Left lung (tissue), 14 donors: ENCODE measurements at places on chromosomes 4 and X. TPM values are rescaled to one million over a fixed set of nuclear protein-coding genes. Genes with fewer than 3 reads are reported as not detected.

The ZAR1 gene
- not detected for polyA plus RNA-seq

The SMIM10 gene
- 8.2 TPM for polyA plus RNA-seq

DNA sequence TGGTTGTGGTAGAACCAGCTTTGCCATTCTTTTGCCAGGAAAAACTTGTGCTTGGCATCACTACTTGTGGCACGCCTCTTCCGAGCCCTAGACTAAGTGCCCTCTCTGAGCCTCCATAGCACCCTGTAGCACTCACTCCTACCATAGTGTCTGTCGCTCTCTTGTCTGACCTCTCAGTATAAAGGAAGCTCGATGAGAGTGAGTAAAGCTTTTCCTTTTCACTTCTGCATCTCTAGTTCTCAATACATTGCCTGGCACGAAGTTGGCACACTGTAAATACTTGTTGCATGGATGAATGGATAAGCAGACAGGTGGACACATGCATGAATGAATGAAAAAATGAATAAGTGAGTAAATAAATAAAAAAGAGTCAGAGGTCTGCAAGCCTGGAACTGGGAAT, 48.3 kb downstream of the TLR10 start:
- no peak for DNase-seq
- H3K27ac ChIP-seq = no peak overlapping the region
- H3K27me3 ChIP-seq = no peaks in the 10 kb centered on the region
- no peaks in the 10 kb centered on the region for H3K36me3 ChIP-seq
- peaks cover 9% of the 10 kb centered on the region for H3K4me1 ChIP-seq
- H3K4me3 ChIP-seq = no peak overlapping the region

The SLBP gene
- 73.0 TPM for polyA plus RNA-seq

The PDLIM5 gene
- polyA plus RNA-seq = 19.8 TPM

The PAGE2B gene
- not detected for polyA plus RNA-seq

GRCh38 chr4:173990126-173990868, 293.2 kb downstream of the FBXO8 start:
- no peak overlapping the region for H3K4me3 ChIP-seq
- peaks cover 6% of the 10 kb centered on the region for H3K27me3 ChIP-seq
- H3K4me1 ChIP-seq = peaks cover 3% of the 10 kb centered on the region
- no peaks in the 10 kb centered on the region for H3K36me3 ChIP-seq

DNA sequence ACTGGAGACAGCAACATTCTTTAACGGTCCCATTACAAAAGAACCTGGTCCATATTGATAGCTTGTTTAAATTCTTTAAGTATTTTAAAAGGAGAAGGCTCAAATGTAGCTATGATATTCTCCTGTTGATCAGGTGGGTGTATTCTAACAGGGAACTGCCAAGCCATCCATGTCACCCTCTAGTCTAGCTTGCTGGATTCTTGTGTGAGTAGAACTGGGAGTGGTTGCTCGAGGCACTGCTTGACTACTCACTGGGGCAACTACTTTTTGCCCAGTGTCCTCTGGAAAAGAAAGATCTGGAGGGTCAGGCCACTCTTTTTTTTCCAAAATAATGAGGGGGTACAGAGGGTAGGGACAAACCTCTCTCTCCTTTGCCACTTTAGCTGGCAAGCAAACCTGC, 155.1 kb downstream of the ZNF518B start:
- no peak overlapping the region for H3K4me3 ChIP-seq
- no peak overlapping the region for H3K27ac ChIP-seq
- no peaks in the 10 kb centered on the region for H3K36me3 ChIP-seq
- DNase-seq = no peak
- H3K27me3 ChIP-seq = no peaks in the 10 kb centered on the region
- H3K4me1 ChIP-seq = no peaks in the 10 kb centered on the region

- H3K4me1 ChIP-seq = no peaks in the 10 kb centered on the region
- no peaks in the 10 kb centered on the region for H3K36me3 ChIP-seq
- no peaks in the 10 kb centered on the region for H3K27me3 ChIP-seq
- H3K27ac ChIP-seq = no peak overlapping the region
- DNase-seq = no peak
- H3K4me3 ChIP-seq = no peak overlapping the region
Observed at GRCh38 chr4:138297743-138298405, 55.7 kb upstream of the SLC7A11 start.
